ENCODE measurements at places on chromosomes 12 and 14.
A peak's percentile ranks its signal among the peaks of the same experiment; 100 is the strongest.

DNA sequence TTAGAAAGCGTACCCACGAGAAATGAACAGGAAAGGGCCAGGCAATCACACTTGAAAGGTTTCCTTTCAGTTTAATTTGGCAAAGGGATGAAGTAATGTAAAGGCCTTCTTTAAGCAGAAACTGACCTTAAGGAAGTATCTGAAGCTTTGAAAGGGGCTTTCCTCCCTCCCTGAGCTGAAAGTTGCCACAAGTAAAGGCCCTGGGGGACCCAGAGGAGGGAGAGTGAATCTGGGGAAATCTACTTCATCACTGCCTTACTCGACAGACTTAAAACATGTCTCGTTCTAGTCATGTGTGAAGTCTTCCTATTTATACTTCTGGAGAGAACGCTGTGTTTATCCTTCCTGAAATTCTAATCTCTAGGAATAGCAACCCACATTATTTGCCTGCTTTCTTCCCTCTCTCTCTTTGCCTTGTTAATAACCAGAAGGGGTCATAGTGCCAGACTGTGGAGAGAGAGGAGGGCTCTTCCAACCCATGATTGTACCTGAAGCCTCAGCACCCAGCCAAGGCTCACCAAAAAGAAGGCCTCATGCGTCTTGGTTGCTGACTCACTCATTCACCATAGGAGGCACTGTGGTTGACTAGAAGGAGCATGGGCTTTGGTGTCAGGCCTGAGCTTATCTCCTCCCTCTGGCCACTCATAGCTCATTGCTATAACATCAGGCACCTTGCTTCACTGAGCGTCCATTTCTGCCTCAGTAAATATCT, 10.2 kb upstream of the GPX2 start:
- DNase-seq = peak; percentile 42

DNA sequence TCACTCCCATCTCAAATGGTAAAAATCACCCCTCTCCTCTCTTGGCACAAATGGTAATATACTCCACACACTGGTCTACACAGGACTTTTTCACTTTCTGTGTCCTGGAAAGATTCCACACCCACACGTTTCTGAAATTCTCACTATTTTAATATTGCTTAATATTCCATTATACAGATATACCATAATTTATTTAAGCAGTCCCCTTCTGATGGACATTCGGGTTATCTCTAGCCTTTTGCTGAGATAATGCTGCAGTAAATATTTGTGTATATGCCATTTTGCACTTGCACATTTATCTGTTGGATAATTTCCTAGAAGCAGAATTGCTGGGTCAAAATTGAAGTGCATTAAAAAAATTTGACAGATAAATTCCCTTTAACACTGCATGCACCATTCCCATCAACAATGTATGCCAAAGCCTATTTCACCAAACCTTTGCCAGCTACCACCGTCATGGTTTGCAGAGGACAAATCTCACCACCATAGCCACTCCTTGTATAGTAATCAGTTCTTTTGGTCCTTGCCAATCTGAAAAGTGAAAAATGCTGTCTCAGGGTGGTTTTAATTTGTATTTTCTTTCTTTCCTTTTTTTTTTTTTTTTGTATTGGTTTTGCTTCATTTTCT, 15.5 kb upstream of the COL2A1 start:
- DNase-seq = no peak

DNA sequence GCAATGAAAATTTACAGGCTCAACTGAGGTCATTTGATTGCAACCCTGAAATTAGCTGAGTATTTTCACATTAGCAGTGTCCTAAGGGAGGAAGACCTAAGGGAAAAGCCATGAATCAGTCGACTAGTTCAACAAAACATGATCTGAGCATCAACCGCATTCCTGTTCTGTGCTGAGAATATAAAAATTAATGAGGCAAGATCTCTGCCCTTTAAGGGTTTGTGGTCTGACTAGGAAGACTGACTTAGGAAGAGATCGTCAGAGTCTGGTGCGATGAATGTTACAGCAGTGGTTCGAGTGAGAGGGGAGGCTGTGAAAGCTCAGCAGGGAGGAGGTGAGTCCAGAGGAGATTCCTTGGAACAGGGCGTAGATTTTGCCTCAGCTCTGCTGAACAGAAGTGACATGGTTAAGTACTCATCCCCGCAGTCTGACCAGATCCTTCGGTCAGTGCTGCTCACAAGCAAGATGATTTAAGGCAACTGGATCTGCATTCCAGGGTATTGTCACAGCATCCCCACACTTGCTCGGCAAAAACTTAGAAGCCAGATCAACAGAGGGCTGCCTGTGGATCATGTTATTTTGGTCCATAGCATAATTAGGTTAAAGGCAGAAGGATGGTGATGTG, 49.6 kb downstream of the BMAL2 start:
- no peak for DNase-seq

GRCh38 chr14:71661441-71661840, 270.8 kb upstream of the RGS6 start:
- peak; percentile 89 for DNase-seq

GRCh38 chr14:89504091-89504490, 87.1 kb upstream of the FOXN3 start:
- DNase-seq = peak; percentile 31

- no peak for DNase-seq
These were observed 2.3 kb downstream of the ERO1A start for GRCh38 chr14:52693036-52693435.

DNA sequence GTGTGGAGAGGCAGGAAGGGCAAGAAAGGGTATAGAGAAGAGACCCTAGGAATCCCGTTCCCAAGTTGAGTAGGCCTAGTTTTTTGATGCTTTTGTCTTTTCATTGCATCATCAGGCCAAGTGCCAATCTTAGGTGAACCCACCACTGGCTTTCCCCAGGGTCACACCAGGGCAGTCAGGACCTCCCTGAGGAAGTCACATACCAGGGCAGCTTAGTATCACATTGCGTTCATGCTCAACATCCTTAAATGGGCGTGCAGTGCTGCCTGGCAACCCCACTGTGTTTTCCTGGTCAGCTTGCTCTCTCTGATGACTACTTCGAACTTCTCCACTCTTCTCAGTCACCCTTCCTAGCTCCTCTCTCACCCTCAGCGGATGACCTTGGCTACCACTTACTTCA, 9.0 kb downstream of the ASIC1 start:
- peak; percentile 42 for DNase-seq

DNA sequence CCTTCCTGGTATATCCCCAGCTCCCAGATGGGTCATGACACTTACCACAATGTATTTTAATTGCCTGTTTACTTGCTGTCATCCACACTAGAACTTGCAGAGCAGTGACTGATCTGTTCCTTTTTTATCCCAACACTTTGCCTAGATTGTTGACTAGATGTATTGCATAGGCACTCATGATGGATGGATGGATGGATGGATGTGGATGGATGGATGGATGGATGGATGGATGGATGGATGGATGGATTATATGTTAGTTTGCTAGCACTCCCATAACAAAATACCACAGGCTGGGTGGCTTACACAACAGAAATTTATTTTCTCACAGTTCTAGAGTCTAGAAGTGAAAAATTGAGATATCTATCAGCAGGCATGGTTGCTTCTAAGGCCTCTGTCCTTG, 8.7 kb upstream of the CKAP4 start:
- no peak for DNase-seq

All from cerebellar cortex (tissue), 1 donor.